ENCODE measurements at places on chromosomes 13 and 19.

DNA sequence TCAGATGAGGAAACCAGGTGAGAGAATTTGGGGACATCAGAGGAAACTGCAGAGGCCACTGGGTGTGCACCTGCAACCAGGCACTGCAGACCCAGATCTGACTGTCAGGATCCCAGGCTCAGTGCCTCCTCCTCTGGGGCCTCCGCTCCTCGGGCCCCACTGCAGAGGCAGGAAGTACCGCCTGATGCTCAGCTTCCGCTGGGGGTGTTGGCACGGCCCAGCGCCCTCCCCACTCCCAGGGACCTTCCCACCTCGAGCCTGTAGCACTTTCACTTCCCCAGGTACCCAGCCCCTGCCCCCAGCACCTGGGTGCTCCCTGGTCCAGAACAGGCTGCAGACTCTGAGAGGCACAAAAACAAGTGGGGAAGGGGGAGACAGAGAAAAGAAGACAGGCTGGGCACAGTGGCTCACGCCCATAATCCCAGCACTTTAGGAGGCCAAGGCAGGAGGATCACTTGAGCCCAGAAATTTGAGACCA lies 1.4 kb upstream of the CD37 start:
- no peak for DNase-seq

DNA sequence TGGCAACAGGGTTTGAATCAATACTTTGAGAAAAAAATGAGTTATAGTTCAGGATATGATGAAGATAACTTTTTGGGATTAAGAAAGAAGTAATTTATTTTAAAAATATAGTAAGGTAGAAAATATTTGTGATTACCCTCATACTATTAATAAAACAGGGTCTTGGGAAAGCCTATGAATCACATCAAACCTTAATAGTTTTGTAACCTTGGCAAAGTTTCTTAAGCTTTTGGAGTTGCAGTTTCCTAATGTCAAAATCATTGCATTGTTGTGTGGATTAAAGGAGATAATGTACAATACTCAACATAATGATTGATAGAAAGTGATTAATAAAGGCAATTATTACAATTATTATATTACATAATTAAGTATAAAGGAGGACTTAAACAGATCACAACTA lies 149.0 kb downstream of the LMO7 start:
- no peak for DNase-seq

- no peak for DNase-seq
Observed at GRCh38 chr13:25466880-25467279, 95.1 kb downstream of the ATP8A2 start.

DNA sequence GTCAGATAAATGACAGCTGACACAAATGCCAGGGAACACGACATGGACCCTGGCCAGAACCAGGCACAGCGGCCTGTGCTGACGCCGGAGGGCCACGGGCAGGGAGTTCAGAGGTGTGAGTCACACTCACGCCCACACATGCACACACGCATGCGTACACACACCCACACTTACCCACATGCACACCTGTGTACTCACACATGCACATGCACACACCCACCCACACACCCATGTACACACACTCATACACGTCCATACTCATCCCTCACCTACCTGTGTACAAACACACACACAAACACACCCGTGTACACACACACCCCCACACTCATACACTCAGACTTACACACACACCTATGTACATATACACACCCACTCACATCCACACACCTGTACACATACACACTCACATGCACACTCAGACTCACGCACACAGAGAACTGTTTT lies 40.4 kb downstream of the MLLT1 start:
- DNase-seq, result no peak

- no peak for DNase-seq
Observed at GRCh38 chr19:35476149-35476548, 14.1 kb downstream of the KRTDAP start.

DNA sequence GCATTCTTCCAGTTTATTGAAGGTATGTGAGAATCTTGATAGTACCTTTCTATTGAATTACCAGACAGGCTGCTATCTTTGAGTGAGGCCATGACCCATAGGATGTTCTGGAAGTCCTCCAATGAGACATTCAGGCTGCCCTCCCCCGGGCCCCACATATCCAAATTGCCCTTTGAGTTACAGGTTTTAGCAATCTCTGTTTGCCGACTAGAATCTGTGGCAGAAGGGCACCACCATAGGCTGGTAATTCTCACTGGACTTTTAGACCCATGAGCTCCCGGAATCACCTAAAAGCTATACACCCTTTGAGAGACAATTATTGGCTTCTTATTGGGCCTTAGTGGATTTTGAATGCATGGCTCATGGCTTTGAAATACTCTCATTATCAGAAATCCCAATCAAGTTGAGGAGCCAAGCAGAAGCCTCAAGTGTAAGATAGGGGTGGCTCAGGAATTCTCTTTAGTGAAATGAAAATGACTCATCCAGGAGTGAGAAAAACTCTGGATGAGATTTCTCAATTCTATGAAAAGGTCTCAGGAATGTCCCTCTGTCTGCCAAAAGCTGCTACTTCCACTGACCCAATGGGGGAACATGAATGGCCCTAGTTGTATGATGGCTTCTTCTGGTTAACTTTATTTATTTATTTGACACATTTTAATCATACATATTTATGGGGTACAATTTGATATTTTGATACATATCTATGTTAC lies 172.1 kb upstream of the CSNK1A1L start:
- no peak for DNase-seq

All from HAP-1 (cell line).